ENCODE measurements at places on chromosomes 1 and 21. TPM values are rescaled to one million over a fixed set of nuclear protein-coding genes. Genes with fewer than 3 reads are reported as not detected.

DNA sequence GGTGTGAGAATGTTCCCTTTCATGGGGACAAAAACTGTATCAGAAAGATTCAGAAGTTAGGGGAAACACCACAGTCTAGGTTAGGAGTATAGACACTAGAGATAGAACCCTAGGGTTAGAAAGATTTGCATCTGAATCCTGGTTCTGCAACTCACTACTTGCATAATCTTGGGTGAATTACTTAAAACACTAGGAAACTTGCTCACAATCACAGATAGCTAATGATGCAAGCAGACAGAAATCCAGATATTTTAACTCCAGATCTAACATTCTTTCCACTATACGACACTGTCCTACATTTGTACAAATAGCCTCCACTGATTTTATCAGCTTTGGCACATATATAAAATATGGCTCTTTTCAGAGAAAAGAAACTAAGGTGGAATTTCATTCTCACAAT lies 30.8 kb upstream of the GLIS1 start:
- DNase-seq, result no peak

The GPR3 gene
- total RNA-seq, result not detected

The DRAXIN gene
- 107 TPM for total RNA-seq

DNA sequence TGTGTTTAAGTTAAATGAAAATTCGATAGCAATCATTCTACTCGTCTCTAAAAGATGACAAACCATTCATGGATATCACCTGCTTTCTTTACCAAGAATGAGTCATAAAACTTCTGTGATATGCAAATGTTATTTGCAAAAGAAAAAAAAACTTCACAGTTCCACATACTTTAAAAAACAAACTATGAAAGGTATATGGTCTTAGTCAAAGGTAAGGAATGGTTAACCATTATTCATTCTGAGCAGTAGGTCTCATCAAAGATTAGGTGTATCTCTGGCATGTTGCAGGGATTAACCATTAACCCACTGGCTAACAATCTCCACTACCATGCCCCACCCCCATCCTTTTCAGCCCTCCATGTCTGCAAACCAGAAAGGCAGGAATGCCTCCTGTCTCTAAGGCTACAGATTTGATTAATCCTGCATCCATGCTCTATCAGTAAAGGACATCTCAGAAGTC lies 44.4 kb downstream of the PTPN14 start:
- no peak for DNase-seq

The GFI1 gene
- not detected for total RNA-seq

The HAPLN2 gene
- total RNA-seq, result not detected

DNA sequence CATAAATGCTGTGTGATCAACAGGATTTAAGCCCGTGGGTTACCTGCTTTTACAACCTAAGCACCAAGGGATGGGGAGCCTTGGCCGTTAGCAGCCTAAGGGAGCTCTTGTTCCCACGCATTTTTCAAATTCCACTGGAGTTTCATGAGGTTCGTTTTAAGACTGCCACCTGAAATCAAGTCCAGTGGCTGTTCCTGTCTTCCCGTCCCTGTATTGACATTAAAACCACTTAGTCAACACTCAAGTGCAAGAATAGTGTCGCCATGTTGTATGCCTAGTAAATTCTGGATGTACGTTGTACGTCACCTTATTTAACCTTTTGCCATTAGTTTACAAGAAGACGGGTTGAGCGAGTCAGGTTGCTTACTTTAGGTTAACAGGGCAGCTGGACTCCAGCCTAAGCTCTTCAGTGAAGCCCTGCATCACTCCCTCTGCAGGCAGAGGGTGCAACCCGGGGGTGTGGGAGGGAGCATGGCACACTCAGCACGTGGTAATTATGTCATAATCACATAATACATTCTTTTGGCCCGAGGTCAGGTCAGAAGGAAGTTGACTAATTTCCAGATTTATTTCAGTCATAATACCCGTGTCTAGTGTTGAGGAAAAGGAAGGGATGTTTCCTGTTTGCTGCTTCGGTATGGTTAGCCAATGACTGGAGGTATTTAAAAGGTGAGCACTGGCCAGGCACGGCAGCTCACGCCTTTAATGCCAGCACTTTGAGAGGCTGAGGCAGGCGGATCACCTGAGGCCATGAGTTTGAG lies 42.5 kb downstream of the CNST start:
- no peak for DNase-seq

The PDPN gene
- 5.9 TPM for total RNA-seq

GRCh38 chr1:62869217-62869754 lies 85.4 kb downstream of the ATG4C start:
- DNase-seq, result no peak

The BCL10 gene
- 35.4 TPM for total RNA-seq

The C1orf87 gene
- total RNA-seq, result 0.31 TPM

The P3H1 gene
- 10.9 TPM for total RNA-seq

Data from occipital lobe (tissue), 3 donors.